ENCODE measurements at places on chromosomes 5 and 9.

DNA sequence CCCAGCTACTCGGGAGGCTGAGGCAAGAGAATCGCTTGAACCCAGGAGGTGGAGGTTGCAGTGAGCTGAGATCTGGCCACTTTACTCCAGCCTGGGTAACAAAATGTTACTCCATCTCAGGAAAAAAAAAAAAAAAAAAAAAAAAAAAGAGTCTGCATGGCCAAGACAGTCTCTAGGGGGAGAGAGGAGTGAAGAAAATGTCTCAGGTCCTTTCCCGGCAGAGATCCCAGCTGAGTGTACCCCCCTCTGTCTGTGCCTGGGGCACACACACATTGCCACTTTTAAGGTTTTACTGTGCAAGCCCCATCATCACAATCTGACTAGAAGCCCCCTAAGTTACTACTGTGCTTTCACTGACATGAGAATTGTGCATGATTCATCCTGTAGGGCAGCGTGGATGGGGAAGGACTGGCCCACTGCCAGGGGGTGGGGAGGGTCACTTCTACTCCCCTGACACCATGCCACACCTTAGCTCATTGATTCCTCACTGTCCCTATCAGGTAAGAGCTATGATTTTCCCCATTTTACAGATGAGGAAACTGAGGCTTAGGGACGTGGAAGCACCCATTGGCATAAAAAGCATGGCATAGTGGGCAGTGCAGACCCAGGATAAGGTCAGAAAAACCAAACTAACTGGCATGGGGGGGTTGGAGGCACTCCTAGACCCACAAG is 102.3 kb upstream of the LARP1 start:
- no peak for DNase-seq

GRCh38 chr5:116982035-116982434 is 407.4 kb upstream of the SEMA6A start:
- no peak for DNase-seq

GRCh38 chr9:104843644-104844240 is 79.8 kb downstream of the NIPSNAP3B start:
- DNase-seq: no peak

DNA sequence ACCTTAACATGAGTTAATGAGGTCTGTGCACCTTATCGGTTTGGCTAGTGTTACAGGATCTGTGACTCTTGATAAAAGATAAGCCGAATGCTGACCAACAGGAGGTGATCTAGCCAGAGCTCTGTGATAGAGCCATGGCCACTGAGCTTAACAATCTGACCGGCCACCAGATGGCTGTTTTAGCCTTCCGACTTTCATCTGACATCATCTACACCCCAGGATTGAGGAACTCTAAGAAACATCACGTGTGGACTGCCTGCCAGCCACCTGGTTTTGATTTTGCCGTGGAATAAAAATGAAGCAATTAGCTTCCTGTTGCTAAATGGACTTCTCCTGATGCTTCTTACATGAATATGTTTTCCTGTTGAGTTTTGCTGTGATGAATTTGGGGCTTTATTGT is 281.3 kb downstream of the CEMIP2 start:
- DNase-seq: no peak

All from hypothalamus (tissue), 51 donors.